ENCODE measurements at places on chromosomes 12 and 14.

GRCh38 chr14:89370781-89371180 lies 46.3 kb downstream of the FOXN3 start:
- DNase-seq = no peak

DNA sequence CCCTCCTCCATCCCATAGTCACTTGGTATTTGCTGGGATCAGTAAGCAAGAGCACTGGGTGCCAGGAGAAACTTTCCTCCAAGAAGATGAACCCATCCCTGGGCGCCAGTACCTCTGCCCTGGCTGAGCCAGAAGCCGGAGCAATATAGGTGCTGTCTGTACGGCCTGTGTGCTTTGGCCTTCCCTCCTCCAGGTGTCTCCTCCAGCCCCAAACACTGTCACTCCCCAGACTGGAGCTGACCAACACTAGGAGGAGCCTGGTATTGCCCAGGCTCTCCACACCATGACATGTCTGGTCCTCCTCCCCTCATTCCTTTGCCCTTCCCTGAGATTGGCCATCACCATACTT lies 4.9 kb downstream of the GSTZ1 start:
- DNase-seq = no peak

GRCh38 chr12:56253091-56253490 lies 5.1 kb downstream of the ANKRD52 start:
- no peak for DNase-seq

DNA sequence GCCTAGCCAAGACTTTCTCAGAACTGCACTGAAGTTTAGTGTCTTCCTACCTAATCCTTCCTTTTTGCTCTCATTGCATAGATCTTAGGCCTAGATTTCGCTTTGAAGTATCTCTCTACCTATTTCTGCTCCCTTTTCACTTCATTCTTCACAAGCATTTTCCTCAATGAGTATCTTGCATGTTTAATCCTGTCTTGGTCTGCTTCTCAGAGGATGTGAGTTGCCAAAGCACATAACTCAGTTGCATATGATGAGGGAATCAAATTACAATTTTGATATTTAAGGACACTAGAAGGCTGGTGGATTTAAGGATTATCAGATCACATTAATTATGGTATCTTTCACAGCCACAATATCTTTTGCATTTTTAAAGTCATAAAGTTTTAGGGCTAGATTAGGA lies 195.5 kb upstream of the DAAM1 start:
- DNase-seq = no peak

DNA sequence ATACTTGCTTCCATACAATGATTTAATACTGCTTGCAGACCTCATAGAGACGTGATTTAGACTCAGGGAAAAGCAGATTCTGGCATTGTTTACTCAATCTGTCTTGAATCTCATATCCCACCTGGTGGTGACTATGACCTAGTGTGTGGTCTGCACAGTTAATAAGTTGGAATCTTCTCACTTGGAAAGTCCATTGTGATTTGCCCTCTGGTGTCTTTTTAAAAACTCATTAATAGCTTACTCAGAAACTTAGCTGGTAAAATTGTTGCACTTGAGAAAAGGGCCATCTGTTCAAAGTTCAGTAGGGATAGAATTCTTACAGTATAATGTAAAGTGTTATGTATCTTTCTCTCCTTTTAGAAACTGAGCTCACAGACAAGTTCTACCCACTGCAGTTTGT lies 106.0 kb downstream of the PELI2 start:
- no peak for DNase-seq

GRCh38 chr12:3531496-3531895 lies 40.5 kb downstream of the PRMT8 start:
- DNase-seq = no peak

GRCh38 chr12:28909291-28909690 lies 239.8 kb upstream of the FAR2 start:
- DNase-seq = no peak

DNA sequence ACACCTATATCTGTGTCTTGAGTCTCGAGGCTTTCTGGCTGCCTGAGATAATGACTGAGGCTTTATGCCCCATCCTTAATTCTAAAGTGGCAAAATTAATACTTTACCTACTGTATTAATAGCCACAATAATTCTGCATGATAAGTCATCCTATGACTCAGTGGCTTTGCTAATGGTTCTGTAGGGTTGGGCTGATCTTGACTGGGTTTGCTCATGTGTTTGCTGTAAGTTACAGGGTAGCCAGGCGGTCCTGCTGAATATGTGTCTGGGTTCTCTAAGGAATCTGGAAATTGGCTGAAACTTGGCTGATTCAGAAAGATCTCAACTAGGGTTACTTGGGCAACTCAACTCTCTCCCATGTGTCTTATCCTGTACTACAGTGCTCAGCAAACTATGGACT lies 21.7 kb downstream of the MGST1 start:
- DNase-seq = no peak

DNA sequence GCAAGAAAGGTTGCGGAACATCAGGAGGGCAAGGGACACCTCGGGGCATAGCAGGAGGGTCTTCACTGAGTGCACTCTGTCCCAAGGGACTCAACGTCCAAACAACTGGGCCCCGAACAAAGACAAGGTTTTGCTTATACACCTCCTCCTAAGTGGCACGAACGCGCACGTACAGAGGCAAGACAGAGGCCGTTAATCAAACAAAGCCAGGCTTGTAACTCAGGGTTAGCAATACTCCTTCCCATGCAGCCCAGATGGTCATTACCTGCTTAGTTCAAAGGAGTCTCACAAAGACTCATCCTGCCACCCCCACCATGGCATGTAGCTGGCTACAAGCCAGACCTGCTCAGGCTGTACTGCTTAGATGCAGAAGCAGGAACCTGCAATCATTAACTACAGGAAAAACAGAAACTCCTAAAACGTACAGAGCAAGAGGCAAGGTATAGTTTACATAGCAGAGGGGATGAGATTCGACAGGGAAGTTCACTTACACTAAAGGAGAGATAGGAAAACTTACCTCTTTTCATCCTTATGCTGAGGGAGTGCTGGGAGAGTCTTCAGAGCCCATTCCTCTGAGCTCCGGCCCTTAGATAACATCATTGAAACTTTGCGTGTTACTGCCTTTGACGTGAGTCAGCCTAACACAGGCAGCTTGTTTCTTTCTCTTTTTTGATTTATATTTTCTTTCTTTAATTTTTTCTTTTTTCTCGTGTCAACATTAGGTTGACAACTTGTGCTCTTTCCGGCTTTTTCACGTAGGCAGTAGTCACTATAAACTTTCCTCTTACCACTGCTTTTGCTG lies 1319.1 kb downstream of the TMEM121 start:
- peak; percentile 38 for DNase-seq

GRCh38 chr12:25248732-25249131 lies 2.0 kb downstream of the KRAS start:
- DNase-seq = no peak

- DNase-seq = no peak
These were observed 112.7 kb upstream of the FRMD6 start for GRCh38 chr14:51538973-51539372.

GRCh38 chr14:79947440-79948054 lies 263.8 kb downstream of the DIO2 start:
- no peak for DNase-seq

GRCh38 chr14:71372411-71372838 lies 465.2 kb downstream of the PCNX1 start:
- DNase-seq = no peak

GRCh38 chr14:102568115-102568614 lies 24.3 kb upstream of the RCOR1 start:
- no peak for DNase-seq

DNA sequence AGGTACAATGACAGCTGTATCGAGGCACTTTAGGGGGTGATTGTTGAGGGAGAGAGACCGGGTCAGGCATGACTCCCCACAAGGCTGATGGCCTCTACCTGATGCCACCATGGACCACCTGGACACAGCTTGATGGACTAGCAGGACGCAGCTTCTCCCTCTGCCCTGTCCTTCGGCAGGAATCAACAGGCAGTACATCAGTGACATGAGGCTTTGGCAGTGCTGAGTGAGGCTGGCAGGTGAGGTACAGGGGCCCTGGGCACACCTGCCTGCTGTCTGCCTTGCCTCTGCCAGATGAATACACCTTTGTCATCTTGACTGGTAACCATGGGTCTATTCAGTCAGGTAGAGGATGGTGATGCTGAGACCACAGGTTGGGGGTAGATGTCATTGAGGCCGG lies 25.3 kb upstream of the ESRRB start:
- no peak for DNase-seq

- DNase-seq = no peak
These were observed 52.2 kb downstream of the GOLGA5 start for GRCh38 chr14:92846162-92846897.

Data from NCI-H748 treated with DMSO at 0.1 percent for 48 hours (cell line).